ENCODE measurements at places on chromosomes 11 and 22.
A peak's percentile ranks its signal among the peaks of the same experiment; 100 is the strongest.

- DNase-seq, result no peak
Observed at GRCh38 chr11:74278721-74279161, 32.7 kb downstream of the P4HA3 start.

- no peak for DNase-seq
Observed at GRCh38 chr11:11356842-11357241, 3.8 kb upstream of the CSNK2A3 start.

- no peak for DNase-seq
Observed at GRCh38 chr22:34960005-34960404, 106.0 kb upstream of the ISX start.

GRCh38 chr22:27241430-27242321 is 559.9 kb downstream of the MN1 start:
- no peak for DNase-seq

GRCh38 chr11:64814712-64815187 is 4.4 kb upstream of the MEN1 start:
- DNase-seq, result no peak

GRCh38 chr11:68998390-68998911 is 14.6 kb downstream of the MRGPRF start:
- no peak for DNase-seq

GRCh38 chr22:36577019-36577418 is 48.1 kb upstream of the EIF3D start:
- DNase-seq, result no peak

- DNase-seq, result no peak
Observed at GRCh38 chr22:45578524-45579147, 76.0 kb downstream of the FBLN1 start.

DNA sequence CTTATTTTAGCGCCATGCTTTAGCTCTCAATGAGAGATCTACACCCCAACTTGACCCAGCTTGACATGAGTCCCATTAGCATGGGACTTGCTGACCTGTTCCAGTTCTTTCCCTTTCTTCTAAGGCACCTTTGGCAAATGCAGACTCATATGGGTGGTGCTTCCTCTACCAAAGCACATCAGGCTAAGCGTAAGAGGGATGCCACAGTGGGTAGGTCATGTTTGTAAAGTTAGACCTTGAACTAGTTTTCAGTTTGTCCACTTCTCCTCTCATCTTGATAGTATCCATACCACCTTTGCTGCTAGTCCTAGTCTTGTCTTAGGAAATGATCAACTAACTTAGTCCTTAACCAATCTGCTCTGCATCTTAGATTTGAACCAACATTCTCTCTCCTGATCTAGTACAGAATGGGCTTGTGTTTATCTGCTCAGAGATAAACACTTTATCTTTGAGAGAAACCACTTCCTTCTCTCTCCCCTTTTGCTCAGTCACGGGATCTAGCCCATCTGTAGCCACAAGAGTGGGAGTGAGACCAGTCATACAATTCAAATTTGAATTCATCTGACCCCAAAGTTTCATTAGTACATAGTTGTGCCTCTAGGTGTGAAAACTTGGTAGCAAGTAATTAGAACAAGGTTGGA is 72.1 kb upstream of the CD44 start:
- peak; percentile 65 for DNase-seq

GRCh38 chr22:42871146-42872050 is 14.3 kb upstream of the ARFGAP3 start:
- DNase-seq, result no peak

- peak; percentile 72 for DNase-seq
Observed at GRCh38 chr11:61532134-61533038, 23.8 kb downstream of the LRRC10B start.

GRCh38 chr11:66834943-66835342 is 8.3 kb upstream of the RCE1 start:
- DNase-seq, result no peak

Measured in stimulated activated effector memory CD8-positive, alpha-beta T cell treated with anti-CD3 and anti-CD28 coated beads, Interleukin-12 subunit alpha, Interleukin-12 subunit beta, amount 100 ng/mL, for 72 hours (primary cell).